ENCODE measurements at places on chromosomes 5 and 9.

- DNase-seq: no peak
Measured at GRCh38 chr9:72790989-72791388, 161.9 kb downstream of the ALDH1A1 start.

- DNase-seq: no peak
Measured at GRCh38 chr9:33113799-33114547, 37.5 kb upstream of the SMU1 start.

DNA sequence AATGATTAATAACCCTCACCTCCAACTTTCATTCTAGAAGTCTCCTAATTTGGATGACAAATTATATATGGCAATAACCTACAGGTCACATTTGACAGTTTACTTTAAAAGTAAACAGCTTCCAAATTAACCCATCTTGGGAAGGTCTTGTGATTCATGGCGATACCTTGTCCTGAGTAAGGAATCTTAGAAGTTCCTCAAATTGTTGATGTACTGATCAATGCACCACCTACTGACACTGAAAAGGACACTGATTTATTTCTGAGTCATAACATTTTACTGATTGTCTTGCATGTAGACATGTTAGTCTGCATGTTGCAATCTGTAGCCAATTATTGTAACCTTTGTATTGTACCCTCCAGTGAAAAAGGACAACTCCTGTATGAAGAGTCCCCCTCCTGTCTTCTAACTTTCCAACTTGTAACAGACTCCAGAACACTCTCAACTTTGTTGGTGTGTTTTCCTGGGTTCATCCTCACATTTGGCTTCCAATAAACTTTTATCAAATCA, 16.0 kb upstream of the SLC22A5 start:
- no peak for DNase-seq

- peak; percentile 7 for DNase-seq
Measured at GRCh38 chr5:168407211-168407610, 79.1 kb upstream of the RARS1 start.

DNA sequence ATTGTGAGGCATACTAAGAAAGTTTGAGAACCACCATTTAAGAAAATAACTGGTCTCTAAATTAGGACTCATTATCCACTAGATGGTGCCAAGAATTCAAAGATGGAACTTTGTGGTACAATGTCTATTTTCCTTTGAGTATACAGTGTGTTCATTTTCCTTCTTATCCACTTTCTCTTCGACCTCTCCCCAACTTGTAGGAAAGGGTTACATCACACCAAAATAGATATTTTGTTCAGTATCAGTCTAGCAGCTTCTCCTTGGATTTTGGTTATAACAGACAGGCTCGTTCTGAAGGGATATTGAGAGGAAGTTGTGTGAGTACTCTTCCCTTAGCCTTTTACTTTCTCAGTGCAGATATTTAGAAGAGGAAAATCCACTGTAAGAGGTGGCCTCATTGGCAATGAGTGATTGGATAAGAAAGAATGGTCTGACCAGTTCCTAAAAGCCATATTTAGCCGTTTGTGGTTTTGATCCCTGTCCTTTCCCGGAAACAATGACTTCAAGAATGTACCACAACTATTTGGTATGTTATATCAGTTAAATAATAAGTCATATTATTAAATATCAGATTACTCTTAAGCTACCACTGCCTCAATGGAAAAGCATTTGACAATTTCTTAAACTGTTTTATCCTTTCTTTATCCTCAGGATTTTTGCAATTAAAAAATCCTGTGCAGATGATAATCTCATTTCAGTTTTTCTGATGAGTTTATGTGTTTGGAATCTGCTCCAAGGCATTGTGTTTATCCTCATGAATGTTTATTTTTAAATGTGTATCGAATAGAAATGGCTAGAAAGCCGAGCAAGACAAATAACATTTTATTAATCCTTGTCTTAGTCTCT, 69.0 kb upstream of the GRAMD2B start:
- peak; percentile 96 for DNase-seq

GRCh38 chr9:130129432-130130061, 42.7 kb upstream of the NCS1 start:
- no peak for DNase-seq

DNA sequence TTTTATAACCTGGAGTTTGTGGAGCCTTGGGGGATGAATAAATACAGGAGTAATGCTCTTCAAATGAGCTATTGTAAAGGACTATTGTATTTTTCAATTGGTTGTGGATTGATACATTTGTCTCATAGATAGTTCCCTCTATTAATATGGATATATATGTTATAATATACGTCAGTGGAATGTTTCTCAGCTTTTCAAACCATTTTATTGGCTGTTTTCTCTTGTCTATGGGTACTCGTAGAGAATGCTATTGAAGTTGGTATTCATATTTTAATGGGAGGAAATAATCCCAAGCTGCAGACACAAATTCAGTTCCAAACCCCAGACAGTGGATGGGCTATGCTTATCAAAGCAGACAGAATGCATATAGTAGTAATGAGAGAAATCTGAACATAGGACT, 181.8 kb upstream of the DAB2 start:
- no peak for DNase-seq

DNA sequence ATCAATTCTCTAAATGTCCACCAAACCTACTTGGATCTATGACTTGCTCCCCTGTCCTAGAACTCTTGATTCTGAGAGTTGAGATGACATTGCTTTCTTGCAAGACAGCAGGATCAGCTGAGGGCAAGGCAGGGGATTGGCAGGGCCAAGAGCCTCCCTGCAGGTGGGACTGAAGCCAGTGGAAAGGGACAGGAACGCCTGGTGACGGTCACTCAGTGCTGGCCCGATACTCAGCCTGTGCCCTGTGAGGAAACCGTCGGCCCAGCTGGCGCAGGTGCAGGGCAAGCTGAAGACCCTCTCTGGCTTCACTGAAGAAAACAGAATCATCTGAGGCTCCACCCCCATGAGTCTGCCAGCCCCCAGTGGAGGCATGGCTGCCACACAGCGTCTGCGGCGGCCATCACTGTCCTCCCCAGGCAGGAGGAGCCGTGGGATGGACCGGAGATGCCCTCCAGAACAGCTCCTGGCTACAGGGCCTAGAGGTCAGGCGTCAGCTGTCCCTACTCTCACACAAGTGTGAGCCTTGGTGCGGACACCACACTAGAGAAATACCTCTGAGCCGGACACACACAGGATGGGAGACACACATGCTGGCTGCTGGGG, 14.7 kb downstream of the UBAC1 start:
- no peak for DNase-seq

- DNase-seq: peak; percentile 88
Measured at GRCh38 chr5:96219580-96220281, 213.3 kb downstream of the PCSK1 start.

DNA sequence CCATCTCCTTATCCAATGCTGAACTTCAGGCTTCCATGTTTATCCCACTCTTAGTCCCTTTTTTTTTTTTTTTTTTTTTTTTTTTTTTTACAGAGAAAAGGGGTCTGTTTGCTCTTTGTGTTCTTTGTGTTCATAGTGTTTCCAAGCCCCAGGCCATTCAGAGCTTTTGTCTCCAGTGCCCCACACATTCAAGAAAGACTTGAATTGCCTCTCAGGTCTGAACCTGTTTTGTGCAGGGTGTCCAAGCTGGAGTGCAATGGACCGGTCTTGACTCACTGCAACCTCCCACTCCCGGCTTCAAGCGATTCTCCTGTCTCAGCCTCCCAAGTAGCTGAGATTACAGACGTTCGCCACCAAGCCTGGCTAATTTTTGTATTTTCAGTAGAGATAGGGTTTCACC, 191.2 kb downstream of the PALM2AKAP2 start:
- DNase-seq: no peak

GRCh38 chr5:119537704-119538103, 85.4 kb downstream of the HSD17B4 start:
- DNase-seq: peak; percentile 38

DNA sequence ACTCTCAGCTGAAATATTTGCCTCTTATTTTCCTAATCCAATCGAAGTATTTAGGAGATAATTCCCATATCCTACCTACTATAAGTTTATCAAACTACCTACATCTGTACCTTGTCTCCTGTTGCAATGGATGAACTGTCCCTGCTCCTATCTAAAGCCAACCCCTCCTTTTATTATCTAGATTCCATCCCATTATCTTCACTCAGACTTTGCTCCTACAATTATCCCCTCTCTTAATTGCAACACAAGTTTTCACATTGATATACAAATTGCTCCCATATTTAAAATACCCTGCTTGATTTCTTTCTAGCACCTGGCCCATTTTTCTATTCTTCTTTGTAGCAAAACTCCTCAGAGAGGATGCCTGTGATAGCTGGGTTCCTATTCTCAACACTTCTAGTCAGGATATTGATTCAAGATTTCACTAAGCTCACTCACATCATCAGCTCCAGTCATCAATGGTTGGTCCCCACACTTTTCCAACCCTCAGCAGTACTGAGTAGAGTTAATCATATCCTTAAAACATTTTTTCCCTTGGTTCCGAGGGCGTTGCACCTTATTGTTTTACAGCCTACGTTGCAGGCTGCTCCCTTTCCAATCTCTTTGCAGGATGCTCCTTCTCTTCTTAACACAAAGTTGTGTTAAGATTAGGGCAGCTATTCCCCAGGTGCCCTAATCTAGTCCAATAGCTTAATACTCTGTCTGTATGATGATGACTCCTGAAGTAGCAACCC, 177.8 kb upstream of the PTGER4 start:
- DNase-seq: no peak

- DNase-seq: no peak
Measured at GRCh38 chr9:75132244-75132643, 43.9 kb downstream of the OSTF1 start.

- DNase-seq: no peak
Measured at GRCh38 chr9:91418215-91418610, 5.4 kb downstream of the NFIL3 start.

DNA sequence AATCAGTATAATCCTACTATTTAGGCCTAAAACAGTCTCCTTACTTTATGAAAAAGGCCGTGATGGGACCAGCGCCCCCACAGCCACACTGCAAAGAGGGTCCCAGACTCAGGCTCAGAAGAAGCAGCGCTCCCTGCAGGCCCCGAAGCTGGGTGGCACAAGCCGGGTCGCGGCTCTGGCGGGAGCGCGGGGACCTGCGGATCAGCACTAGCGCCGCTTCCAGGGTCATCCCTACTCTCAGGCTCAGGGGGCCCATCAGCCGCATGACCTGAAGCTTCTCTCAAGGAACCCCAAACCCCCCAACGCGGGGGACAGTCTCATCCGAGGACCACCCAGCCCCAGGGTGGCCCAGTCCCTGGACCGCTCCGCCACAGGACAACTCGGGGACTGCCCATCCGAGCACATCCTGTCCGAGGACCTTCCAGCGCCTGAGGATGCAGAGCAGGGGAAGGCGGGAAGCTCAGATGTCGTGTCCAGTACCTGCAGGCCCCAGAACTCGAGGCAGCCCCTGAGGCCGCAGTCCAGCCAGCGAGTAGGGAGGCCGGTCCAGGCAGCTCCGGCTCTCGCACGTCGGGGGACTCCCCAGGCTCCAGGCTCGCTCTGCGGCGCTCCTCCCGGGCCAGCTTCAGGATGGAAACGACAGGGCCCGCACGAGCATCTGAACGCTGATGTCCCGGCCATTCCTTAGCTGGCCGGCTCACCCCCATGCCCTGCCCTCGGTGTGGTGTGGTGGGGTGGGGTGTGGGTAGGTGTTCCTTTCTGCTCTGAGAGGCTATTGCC, 32.4 kb upstream of the CDK20 start:
- DNase-seq: no peak

DNA sequence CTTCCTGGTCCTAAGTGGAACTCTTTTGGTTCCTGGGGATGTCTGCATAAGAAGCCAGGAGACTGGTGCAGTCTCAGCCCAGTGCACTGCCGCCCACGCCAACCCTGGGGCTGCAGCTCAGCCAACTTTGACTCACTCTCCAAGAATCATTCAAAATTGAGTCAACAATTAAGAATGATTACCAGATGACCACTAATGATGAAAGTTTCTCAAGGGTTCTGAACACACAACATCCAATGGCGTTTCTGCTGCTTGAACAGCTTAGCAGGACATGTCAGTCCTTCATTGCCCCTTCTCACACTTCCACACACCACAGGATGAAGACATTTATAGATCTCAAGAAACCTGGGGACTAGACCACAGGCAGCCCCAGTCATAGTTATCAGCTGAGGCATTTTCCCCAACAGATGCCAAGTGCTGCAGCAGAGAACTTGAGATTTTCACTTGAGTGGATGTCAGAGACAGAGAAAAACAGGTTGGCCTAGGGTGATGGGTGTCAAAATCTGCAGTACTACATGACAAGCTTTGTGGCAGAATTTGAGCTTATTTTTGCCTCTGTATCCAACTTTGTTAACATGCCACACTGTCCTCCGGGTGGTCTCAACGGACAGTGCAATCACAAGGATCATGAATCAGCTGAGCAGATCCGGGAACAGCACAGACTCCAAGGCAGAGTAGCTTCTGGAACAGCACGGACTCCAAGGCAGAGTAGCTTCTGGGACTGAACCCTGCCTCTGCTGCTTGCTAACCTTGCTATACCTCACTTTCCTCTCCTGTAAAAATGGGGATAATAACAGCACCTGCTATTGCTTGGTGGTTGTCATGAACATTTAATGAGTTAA, 356.1 kb downstream of the SPOCK1 start:
- DNase-seq: peak; percentile 87

DNA sequence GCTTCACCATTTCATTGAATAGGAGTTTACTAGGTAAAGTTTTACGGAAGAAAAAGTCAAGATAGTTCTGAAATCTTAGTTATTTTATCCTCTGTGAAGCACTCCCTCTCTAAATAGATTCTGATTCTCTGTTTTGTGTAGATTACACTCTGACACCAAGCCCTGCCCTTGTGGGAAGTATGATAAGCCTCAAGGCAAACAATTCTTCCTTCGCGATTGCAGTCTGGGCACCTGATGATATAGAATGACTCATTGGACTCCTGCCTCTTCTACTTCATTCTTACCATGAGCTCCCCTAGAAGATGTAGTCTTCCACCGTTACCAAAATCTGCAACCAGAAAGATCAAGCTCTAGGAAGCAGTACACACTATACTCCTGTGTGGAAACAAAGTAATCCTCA, 626.9 kb upstream of the PTGER4 start:
- no peak for DNase-seq

- DNase-seq: no peak
Measured at GRCh38 chr5:168348084-168348414, 56.6 kb downstream of the WWC1 start.

GRCh38 chr9:137255448-137256114, 454 bp downstream of the NELFB start:
- DNase-seq: peak; percentile 45

DNA sequence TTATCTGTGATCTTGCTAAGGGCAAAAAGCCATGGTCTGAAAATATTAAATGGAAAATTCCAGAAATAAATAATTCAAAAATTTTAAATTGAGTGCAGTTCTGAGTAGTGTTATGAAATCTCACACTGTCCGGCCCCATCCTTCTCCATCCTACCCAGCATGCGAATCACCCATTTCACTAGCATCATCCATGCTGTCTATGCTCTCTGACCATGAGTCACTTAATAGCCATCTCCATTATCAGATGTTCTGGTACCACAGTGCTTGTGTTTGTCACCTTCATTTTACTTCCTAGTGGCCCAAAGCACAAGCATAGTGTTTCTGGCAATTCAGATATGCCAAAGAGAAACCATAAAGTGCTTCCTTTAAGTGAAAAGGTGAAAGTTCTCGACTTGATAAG, 63.3 kb upstream of the SMC5 start:
- no peak for DNase-seq

- peak; percentile 90 for DNase-seq
Measured at GRCh38 chr5:74517700-74518099, 122.8 kb downstream of the ENC1 start.

Data from cardiac fibroblast (primary cell).